ENCODE measurements at places on chromosomes 2 and 18.

DNA sequence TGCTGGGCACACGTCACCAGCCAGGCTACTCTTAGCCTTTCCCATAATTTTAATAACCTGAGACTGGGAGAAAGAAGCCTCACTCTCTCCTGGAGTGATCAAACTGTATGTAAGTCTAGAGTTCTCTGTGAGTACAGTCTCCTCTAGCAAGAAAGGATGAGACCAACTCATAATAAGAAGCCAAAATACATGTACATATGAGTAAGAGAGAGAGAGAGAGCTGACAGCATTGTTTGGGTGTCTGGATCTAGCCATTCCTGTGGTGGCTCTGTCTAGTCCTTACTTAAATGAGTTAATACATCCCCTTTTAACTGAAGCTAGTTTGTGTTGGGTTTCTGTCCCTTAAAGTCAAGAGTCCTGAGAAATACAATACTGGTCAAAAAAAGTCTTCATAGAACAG lies 26.0 kb upstream of the ANXA4 start:
- DNase-seq, result no peak

DNA sequence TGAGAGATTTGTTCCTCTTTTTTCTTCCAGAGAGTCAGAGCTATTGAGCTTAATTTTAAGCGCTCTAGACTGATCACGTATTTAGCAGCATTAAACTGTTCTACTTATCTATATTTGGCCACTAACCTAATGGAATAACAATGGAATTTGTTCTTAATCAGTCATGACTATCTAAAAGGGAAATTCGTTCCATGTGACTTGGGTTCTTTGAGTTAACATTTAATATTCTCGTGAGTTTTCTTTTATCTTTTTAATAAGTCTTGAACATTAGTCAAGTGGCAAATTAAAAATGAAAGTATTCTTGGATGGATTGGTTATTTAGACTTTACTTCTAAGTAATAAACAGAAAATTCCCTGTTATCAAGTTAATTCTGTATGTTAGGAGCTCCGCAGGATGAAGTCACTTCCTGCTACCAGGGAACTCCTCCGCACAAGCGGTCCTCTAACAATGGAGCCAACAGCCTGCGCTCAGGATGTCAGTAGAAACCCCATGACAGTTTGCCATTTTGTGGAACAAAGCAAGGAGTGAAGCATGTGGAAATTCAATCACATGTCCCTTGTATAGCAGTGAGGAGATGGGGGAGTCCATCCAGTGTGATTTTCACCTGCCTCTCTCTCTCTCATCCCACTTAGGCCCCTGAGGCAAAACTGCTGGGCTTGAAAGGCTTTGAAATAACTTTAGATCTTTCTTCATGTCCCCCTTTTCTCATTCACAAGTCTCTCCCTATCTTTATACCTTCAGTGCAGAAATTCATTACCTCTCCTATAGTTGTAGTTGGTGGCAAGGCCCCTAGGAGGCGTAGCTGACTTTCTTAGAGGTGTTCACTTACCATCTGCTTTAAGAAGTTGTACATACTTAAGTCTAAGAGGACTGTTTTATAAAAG lies 138.1 kb downstream of the WDR7 start:
- DNase-seq, result no peak

- DNase-seq, result no peak
Measured at GRCh38 chr2:116988303-116988702, 826.2 kb upstream of the DDX18 start.

- no peak for DNase-seq
Measured at GRCh38 chr2:235007664-235008457, 56.0 kb downstream of the SH3BP4 start.

GRCh38 chr2:236363711-236364277 lies 99.6 kb upstream of the ASB18 start:
- no peak for DNase-seq
